ENCODE measurements at places on chromosomes 7 and 10. TPM values are rescaled to one million over a fixed set of nuclear protein-coding genes. Genes with fewer than 3 reads are reported as not detected.

ARMC3 gene
- not detected for total RNA-seq

ACSM6 gene
- not detected for total RNA-seq

GRCh38 chr7:25788961-25789620 lies 362.9 kb upstream of the NFE2L3 start:
- DNase-seq: no peak
- H3K36me3 ChIP-seq: peaks cover 6% of the 10 kb centered on the region
- no peak overlapping the region for H3K4me3 ChIP-seq
- H3K4me1 ChIP-seq: peaks cover 47% of the 10 kb centered on the region
- H3K27ac ChIP-seq: peak overlapping the region; percentile 62

DNA sequence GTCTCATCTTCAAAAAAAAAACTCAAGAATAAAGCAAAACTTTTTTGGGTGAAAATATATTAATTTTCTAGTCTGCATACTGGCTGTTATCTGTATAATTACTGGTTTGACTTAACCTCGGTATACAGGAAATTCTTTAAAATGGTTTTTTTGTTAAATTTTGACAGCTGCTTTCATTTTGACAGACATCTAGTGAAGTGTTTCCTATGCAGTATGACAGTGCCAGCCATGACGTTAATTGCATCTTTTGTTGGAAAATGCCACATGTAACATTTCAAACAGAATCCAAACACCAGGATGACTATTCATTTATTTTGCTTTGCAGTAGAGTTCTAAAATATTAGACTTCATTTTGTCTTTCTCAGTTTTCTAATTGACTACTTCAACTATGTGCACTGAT lies 460.4 kb downstream of the NXPH1 start:
- H3K36me3 ChIP-seq: no peaks in the 10 kb centered on the region
- no peak overlapping the region for H3K27ac ChIP-seq
- no peak overlapping the region for H3K4me3 ChIP-seq
- no peaks in the 10 kb centered on the region for H3K4me1 ChIP-seq

NKX1-2 gene
- not detected for total RNA-seq

EBLN1 gene
- total RNA-seq: not detected

DNA sequence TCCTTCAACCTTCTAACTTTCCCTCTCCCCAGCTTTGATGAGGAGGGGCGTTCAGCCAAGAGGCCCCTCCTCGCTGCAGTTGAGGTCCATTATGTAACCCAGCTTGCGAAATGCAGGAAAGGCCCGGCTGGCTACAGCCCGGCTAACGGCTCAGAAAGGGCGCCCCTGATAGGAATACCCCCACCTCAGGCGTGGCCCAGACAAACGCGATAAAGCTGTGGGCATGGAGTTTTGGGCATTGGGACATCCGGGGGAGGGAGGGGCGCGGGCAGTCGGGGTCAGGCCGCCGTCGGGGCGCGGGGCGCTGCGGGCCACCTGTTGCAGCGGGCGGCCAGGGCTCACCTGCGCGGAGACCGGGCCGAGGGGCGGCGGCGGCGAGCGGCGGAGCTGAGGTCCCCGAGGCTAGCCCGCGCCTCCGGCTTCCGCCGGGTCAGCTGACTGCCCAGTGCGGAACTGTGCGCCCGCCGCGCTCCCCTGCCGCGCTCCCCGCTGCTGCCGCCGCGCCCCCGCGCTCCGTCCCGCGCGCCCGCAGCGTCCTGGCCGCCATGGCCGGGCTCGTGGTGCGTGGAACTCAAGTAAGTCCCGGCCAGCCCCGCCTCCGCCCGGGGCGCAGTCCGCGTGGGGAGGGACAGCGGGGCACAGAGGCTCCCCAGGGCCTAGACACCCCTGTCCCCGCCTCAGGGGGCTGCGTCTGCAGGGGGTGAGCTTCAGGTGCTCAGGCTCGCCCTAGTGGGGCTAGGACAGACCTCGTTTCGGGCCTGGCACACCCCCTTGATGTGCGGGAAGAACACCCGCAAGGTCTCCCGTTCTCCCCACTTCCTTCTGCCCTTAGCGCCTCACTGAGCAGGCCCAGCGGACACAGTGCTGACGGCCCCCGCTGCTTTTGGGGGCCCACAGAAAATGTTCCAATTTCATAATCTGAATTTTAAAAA lies at the start of gene LRMDA:
TSS of gene LRMDA (plus strand) at position 445 of the 932 bp plus-strand sequence.
- no peak within 1 kb of the TSS for H3K27ac ChIP-seq
- H3K27me3 ChIP-seq: peaks cover 35% of the 10 kb centered on the region
- peak within 1 kb of the TSS; percentile 70 for H3K4me3 ChIP-seq
- no peak for DNase-seq
- H3K4me1 ChIP-seq: peaks cover 5% of the 10 kb centered on the region

SMKR1 gene
- total RNA-seq: not detected

- no peaks in the 10 kb centered on the region for H3K36me3 ChIP-seq
- H3K4me3 ChIP-seq: no peak overlapping the region
- H3K4me1 ChIP-seq: no peaks in the 10 kb centered on the region
- no peak overlapping the region for H3K27ac ChIP-seq
- no peak for DNase-seq
Observed at GRCh38 chr7:26930845-26931244, 66.5 kb upstream of the SKAP2 start.

DNA sequence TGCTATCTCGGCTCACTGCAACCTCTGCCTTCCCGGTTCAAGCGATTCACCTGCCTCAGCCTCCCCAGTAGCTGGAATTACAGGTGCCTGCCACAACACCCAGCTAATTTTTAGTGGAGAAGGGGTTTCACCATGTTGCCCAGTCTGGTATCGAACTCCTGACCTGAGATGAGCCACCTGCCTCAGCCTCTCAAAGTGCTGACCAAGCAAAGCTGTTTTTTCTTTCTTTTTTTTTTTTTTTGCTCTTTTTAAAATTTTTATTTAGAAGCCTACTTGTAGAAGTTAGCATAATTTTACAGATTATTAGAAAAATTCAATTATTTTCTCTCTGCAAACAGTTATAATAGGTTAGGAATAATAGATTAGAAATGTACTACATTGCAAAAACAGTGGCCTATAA lies 1.2 kb upstream of the FGFBP3 start:
- H3K4me3 ChIP-seq: no peak overlapping the region
- H3K27ac ChIP-seq: no peak overlapping the region
- no peak for DNase-seq

DNA sequence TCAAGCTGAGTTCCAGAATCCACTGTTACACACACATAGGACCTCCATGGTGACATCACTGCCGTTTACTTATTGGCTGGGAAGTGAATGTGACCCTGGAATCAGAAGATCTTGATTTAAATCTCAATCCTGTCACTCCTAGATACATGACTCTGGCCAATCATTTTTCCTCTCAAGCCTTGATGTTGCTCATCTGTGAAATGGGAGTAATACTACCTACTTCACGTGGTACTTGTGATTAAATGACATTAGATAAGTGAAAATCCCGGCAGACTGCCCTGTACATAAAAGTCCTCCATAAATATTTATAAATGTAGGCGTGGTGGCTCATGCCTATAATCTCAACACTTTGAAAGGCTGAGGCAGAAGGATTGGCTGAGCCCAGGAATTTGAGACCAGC lies 88.0 kb upstream of the SVIL start:
- H3K36me3 ChIP-seq: peaks cover 10% of the 10 kb centered on the region
- no peaks in the 10 kb centered on the region for H3K27me3 ChIP-seq
- DNase-seq: no peak
- no peak overlapping the region for H3K27ac ChIP-seq
- H3K4me1 ChIP-seq: peaks cover 29% of the 10 kb centered on the region

KIN gene
- total RNA-seq: 11.3 TPM

DNA sequence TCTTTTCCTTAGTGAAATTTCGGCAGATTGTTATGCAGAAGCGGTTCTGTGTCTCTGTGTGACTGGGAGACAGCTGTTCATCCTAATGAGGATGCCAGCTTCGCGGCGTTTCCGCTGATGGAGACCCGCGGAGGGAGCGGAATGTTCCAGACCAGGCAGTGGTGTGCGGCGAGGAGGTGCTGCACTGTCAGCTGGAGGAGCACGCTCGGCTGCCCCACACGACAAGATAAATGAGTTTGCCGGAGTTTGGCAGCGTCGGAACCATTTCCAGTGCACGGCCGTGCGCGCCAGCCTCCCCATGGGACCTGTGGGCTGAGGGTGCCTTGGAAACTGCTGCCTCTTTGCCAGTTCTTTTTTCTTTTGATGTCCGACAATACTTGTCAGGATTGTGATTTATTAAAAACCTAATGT lies 64.6 kb downstream of the WDR37 start:
- DNase-seq: no peak
- no peak overlapping the region for H3K27ac ChIP-seq
- no peaks in the 10 kb centered on the region for H3K27me3 ChIP-seq

DNA sequence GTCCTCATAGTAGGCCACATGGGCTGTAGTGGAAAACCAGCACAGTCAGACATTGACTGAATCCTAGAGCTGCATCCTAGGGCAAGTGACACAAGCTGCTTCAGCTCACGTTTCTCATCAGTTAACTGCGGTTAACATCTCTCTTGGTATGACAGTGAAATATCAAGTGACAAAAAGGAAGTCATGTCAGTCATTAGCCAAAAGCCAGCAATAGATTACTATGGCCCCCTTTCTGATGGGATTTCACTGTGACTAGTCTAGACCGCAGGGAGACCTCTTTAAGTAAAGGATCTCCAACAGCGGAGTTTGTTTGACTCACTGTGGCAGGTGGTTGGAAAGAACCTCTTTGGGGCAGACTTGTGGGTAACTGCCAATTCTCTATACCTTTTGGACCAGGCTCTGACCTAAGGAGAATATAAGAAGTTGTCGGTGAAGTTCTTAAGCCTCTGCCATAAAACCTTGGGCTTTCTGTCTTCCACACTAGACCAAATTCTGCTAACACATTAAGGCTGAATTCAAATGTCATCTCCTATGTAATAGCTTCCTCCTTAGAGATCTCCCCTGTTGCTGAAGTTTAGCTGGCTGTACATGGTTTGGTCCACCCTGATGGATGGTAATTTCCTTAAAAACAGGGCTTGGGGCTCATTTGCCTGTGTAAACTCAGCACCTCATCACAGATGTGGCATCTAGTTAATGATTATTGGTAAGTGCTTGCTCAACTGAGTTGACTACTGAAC lies 115.3 kb downstream of the SGMS1 start:
- DNase-seq: no peak
- H3K27ac ChIP-seq: no peak overlapping the region
- no peak overlapping the region for H3K4me3 ChIP-seq
- peaks cover 2% of the 10 kb centered on the region for H3K36me3 ChIP-seq
- H3K4me1 ChIP-seq: peaks cover 19% of the 10 kb centered on the region

DNA sequence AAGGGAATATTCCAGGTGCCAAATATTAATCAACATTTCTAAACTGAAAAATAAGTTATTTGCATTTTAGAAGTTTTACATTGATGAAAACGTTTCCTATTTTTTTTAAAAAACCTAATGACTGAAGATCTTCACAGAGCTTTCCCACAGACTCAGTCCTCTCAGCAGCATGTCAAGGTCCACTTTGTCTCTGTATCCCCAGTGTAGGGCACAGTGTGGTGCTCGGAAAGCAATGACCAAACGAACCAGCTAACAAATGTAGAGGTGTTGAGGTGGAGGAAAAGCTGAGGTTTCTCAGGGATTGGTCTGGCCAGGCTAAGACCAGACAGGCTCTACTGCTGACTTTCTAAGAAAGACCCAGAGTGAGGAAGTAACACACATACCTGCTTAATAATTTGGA lies 202.2 kb upstream of the CDCA7L start:
- no peaks in the 10 kb centered on the region for H3K4me1 ChIP-seq
- DNase-seq: no peak
- H3K36me3 ChIP-seq: peaks cover 2% of the 10 kb centered on the region
- H3K27me3 ChIP-seq: peaks cover 4% of the 10 kb centered on the region
- H3K4me3 ChIP-seq: no peak overlapping the region
- no peak overlapping the region for H3K27ac ChIP-seq

DNA sequence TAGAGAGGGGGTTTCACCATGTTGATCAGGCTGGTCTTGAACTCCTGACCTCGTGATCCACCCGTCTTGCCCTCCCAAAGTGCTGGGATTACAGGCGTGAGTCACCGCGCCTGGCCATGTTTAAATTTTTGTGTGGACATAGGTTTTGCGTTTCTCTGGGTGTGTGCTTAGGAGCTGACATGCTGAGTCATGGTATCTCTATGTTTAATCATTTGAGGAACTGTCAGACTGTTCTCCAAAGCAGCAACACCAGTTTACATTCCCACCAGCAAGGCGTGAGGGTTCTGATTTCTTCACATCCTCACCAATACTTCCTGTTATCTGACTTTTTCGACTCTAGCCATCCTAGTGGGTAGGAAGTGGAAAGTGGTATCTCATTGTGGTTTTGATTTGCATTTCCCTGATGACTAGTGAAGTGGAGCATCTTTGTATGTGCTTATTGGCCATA lies 153.7 kb downstream of the DNAJB6 start:
- no peak for DNase-seq
- H3K4me3 ChIP-seq: no peak overlapping the region
- no peaks in the 10 kb centered on the region for H3K36me3 ChIP-seq
- peak overlapping the region; percentile 45 for H3K27ac ChIP-seq

CCDC146 gene
- 3.0 TPM for total RNA-seq

WNT2 gene
- total RNA-seq: 0.62 TPM

GRCh38 chr7:12249706-12250105 lies 38.6 kb downstream of the TMEM106B start:
- H3K4me1 ChIP-seq: no peaks in the 10 kb centered on the region
- H3K36me3 ChIP-seq: peaks cover 8% of the 10 kb centered on the region
- no peak for DNase-seq
- no peaks in the 10 kb centered on the region for H3K27me3 ChIP-seq
- H3K27ac ChIP-seq: no peak overlapping the region

DNA sequence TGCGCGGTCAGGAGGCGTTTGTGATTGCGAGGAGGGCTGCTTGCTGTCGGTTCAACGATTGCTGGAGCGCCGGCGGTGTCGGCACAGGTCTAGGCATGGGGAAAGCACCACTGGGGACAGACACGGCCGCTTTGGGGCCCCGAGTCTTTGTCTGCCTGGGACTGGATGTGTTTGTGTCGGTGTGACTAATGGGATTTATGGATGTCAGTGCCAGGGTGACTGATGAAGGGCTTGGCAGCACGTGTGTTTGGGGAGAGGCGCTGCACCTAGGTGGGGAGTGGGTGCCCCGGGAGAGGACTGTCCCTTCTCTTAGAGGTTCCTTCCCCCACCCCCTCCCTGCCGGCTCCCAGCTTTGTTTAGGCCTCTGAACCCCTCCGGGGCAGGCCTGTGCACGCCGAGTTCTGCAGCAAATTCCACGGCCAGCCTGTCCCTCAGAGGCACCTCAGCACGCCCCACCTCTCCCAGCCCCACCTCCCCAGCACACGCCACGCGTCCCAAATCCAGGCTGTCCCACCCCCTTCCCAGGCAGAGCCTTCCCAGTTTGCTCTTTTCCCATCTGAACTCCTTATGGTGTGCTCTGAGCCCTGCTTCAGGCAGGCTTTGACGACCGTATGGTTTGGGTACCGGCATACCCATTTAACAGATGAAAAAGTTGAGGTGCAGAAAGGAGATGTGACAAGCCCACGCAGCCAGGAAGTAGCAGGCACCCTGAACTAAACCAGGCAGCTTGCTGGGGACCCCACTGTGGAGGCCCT lies 6.4 kb upstream of the TNRC18 start:
- H3K4me1 ChIP-seq: peaks cover 21% of the 10 kb centered on the region
- H3K36me3 ChIP-seq: peaks cover 13% of the 10 kb centered on the region
- DNase-seq: no peak
- H3K4me3 ChIP-seq: peak overlapping the region; percentile 97
- H3K27ac ChIP-seq: peak overlapping the region; percentile 100
